Stomach (tissue), 19 donors: ENCODE measurements at places on chromosomes 6 and 20.

GRCh38 chr20:14712302-14712739 lies 374.9 kb upstream of the FLRT3 start:
- peak; percentile 69 for DNase-seq

DNA sequence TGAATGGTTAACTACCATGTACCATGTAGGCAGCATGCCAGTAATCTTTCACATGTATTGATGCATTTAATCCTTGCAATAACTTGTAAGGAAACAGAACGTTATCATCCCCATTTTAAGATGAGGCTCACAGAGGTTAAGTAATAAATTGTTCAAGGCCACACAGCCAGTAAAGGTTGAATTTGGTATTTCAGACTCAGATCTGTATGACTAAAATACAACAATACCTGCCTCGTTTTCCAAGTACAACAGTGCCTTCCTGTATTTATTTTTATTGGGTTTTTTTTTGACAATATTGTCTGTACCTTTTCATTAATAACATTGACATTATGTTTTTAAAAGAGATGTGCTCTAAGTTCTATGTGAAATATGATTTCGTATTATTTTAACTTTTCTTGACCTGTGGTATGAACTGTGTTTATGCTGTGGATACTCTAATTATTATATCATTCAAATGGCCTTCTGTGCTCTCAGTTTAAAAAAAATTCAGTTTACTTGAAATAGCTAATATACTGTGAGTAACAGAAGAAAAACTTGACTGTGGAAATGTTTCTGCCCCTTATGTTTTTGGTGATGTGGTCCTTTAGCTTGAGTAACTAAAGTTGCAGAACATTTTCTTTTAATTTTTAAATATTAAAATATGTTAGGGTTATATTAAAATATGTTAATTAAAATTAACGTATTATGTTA lies 39.7 kb downstream of the XRN2 start:
- DNase-seq = no peak

DNA sequence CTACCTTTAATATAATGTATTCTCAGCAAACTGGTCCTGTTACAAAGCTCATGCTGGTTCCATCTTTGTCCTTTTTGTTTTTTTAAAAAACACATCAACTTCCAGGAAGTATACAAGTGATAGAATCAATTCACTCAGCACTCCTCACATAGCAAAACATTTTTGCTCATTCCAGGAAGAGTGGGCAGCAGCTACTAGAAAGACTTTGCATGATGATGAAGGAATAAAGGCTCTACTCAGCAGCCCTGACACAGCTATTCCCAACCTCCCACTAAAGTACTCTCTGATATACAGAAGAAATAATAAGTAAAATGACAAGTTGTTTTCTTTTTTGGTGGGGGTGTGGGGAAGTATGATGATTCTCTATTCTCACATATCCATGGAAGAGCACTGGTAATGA lies 61.2 kb downstream of the RGS17 start:
- no peak for DNase-seq

DNA sequence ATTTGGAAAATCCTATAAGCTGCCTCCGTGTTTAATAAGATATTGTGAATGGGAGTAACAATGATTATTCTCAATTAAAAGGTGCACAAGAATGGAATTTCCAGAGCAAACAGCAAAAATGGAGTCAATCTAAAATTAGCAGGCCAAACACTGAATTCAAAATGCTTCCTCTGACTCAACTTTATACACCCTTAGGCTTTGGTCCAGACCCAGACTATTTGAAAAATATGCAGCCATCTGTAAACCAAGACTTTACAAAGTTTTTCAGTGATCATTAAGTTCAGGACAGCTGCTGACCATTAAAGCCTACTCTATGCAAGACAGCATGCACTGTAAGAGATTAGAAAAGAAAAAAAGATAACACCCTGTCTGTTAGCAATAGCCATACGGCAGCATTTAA lies 39.4 kb upstream of the CCN6 start:
- DNase-seq = no peak

- no peak for DNase-seq
Observed at GRCh38 chr20:21941941-21942805, 236.7 kb downstream of the PAX1 start.
